ENCODE measurements at places on chromosomes 2 and 18. TPM values are rescaled to one million over a fixed set of nuclear protein-coding genes. Genes with fewer than 3 reads are reported as not detected.

Gene CKAP2L
- 3.5 TPM for polyA plus RNA-seq

Gene ELOA2
- not detected for polyA plus RNA-seq

Gene ABCB11
- polyA plus RNA-seq: 0.04 TPM

Gene LRRC30
- polyA plus RNA-seq: not detected

Gene TBR1
- not detected for polyA plus RNA-seq

All from esophagus (tissue), 2 donors.